ENCODE measurements at places on chromosomes 16 and 17. TPM values are rescaled to one million over a fixed set of nuclear protein-coding genes. Genes with fewer than 3 reads are reported as not detected.

- DNase-seq = peak; percentile 45
Measured at GRCh38 chr17:63910096-63910495, 962 bp downstream of the CSHL1 start.

DNA sequence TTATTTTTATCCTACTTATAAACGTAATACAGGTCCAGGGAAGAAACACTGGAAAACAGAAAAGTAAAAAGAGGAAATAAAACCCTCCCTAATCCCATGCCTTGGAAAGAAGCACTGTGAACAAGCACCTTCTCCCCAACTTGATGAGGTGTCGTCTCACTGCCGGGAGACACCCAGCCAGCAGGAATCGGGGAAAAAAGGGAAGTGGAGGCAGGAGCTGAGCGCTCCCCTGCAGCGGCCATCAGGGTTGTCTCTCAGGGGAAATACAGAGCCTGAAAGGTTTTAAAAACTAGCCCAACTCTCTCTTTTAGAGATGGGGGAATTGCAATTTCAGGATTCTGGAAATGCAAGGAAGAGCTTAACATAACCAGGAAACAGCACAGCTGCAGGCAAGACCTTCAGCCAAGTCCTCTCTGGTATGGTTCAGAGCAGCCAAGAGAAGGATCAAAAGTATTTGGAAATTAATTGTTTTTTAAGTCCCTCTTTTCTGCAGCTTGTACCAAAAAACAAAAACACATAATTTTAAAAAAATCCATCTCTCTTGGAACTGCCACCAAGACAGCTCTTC lies 96.3 kb upstream of the RCVRN start:
- no peak for DNase-seq

Gene KRTAP4-1
- total RNA-seq = not detected

DNA sequence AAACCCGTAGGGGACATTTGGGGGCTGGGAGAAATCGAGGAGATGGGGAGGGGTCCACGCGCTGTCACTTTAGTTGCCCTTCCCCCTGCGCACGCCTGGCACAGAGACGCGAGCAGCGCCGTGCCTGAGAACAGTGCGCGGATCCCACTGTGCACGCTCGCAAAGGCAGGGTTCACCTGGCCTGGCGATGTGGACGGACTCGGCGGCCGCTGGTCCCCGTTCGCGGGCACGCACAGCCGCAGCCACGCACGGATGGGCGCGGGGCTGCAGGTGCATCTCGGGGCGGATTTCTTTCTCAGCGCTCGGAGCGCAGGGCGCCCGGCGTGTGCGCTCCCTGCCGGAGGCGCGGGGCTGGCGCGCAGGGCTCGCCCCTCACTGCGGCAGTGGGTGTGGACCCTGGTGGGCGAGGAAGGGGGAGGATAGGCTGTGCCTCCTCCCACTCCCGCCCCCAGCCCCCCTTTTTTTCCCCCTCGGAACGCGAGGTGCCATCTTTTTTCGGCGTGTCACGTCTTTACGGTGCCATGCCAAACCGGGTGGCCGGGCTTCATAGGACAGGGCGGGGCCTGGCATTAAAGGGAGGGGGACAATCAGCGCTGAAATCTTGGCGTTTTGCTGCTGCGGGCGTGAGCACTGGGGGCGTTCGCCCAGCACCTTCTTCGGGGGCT lies 1.1 kb downstream of the MAPT start:
- no peak for DNase-seq

Gene ZNF747
- 12.7 TPM for total RNA-seq

Gene SMIM36
- total RNA-seq = not detected

DNA sequence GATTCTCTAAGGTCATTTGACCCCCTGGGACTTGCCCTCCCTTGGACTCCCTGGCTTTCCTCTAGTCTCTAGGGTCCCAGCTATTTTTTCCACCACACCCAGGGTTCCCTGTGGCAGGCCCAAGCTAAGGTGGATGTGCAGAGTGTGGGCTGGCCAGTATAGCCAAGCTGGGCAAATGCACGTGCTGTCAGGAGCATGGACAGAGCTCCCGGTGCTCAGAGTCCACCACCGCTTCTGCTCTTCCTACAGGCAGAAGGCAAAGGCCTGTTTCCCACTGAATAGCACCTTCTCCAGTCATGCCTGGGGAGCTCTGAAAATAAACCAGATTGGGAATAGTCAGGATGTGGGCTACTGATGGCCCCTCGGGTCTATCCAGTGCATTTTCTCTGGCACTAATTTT lies 53.3 kb downstream of the GNAO1 start:
- no peak for DNase-seq

Gene FOXN1
- not detected for total RNA-seq

DNA sequence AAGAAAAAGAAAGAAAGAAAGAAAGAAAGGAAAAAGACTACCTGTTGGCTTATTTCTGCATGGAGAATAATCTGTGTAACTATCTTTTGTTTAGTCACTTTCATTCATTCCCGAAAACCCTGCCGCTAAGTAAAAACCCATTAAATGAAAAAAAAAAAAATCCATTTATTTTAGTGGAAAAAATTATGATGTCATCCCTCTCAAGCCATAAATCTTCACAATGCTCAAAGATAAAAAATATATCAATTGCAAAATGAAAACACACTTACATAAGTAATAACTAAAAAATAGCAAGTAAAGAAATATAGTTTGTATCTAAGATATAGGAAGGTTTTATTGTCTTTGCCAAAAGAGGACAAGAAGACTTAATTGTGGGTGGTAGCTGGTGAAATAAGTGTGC lies 46.5 kb upstream of the CPPED1 start:
- DNase-seq = no peak

Gene TLE7
- not detected for total RNA-seq

- no peak for DNase-seq
Measured at GRCh38 chr17:48241131-48241591, 133.6 kb downstream of the SNX11 start.

- DNase-seq = no peak
Measured at GRCh38 chr16:75860326-75861053, 134.2 kb upstream of the CPHXL start.

DNA sequence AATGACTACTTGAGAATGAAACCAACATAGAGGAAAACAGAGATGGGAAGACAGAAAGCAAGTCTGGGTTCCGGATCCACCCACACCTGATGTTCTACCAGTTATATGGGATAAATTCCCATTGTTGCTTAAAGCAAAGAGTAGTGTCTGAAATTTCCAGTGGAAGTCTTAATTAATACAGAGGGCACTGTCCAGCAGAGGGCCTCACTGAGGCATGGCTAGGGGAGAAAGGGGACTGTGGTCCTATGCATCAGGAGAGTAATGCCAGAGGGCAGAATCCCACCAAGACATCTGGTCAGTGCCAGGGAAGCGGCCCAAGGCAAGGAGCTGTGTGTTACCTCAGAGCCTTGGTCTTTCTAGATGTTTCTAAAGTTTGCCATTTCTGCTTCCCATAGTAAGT lies 7.5 kb upstream of the UMOD start:
- DNase-seq = no peak

DNA sequence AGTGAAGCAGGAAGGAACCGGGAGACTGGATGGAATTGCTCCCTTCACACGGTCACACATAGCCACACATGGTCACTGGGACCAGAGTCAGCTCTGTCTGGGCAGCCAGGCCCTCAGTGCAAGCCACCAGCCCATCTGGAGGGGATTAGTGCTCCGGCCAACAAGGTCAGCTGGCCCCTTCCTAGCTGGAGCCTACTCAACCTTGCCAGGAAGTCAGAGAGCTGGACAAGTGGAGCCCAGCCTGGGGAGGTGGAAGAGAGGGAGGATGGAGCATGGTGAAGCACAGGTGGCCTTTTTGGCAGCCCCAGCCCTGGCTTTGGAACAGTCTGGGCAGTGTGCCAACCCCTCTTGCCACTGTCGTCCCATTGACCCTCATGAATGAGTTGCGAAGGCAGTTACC lies 3.7 kb upstream of the CACNA1G start:
- DNase-seq = no peak

GRCh38 chr17:74099442-74100340 lies 103.8 kb upstream of the RPL38 start:
- DNase-seq = no peak

Gene DCAF7
- 60.6 TPM for total RNA-seq

GRCh38 chr17:4944554-4945175 lies 3.7 kb downstream of the PFN1 start:
- DNase-seq = no peak

DNA sequence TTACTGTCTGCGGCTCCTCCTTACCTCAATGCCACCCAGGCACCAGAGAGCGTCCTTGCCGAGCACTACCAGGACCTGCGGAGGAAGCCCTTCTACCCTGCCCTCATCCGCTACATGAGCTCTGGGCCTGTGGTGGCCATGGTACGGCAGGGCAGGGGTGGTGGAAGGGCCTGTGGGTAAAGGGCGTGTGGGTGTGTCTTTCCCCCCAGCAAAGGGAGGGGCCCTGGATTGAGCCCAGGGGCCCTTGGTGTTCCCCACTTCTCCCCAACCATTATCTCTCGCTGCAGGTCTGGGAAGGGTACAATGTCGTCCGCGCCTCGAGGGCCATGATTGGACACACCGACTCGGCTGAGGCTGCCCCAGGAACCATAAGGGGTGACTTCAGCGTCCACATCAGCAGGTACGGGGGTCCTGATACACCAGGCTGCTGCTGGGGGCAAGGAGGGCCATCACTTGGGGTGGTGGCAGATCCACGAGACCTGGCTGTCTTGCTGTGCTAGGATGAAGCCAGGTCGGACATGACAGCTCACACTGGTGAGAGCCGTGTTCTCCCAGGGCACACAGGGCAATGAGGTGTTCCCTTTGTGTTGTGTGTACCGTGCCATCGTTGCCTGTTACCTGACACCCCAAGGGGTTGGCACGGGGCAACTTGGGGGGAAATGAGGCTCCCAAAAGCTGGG lies 2.2 kb upstream of the DECR2 start:
- DNase-seq = no peak

GRCh38 chr16:1781758-1782407 lies 488 bp downstream of the SPSB3 start:
- DNase-seq = no peak

Gene KRT9
- not detected for total RNA-seq

DNA sequence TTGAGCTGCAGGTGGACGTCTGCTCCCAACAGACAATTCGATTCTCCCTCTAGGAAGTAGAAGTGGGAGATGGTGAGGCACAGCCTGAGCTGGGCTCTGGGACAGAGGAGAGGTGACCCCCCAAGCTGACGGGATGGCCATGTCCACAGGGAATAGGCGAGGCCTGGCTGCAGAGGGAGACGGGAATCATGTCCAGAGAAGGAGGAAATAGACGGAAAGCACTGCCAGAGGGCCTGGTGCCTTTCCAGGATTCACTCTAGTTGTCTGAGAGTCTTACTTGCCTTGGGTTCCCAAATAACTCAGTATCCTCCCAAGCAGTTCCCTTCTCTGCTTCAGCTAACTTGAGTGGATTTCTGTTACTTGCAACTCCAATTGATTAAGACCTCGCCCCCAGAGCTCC lies 4.3 kb upstream of the CRISPLD2 start:
- no peak for DNase-seq

DNA sequence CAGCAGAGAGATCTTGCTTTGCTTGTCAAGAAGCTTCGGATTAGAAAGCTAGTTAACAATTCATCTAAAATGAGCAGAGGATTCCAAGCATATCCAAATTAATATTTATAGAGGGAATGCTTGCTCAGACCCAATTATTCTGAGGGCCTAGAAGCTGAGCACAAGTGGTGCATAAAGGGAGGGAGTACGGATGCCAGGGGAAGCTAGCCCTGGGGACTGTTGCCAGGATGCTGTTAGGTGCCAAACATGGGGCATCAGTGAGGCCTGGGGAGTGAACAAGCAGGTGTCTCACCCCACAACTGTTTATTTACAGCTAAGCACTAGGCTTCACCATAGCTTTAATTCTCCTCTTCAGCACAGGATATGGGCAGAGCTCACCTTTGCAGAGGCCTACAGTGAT lies 684.1 kb upstream of the C16orf82 start:
- no peak for DNase-seq

GRCh38 chr16:17105239-17105797 lies 365.4 kb downstream of the XYLT1 start:
- no peak for DNase-seq

DNA sequence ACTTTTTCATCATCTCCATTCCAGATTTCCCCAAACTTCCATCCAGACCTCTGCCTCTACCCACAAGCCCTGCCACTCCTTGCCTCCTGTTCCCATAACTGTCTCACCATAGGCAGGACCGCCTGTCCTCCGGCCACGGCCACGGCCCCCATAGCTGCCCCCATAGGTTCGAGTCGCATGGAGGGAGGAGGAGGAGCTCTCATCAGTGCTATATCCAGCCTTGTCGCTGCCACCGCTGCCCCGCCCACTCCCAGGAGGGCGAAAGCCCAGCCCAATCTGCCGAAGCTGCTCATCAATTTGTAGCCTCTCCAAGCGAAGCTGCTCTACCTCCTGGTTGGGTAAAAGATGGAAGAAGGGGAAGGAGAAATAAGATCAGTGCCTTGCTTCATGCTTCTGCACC lies 3.4 kb upstream of the SOX15 start:
- DNase-seq = no peak

- no peak for DNase-seq
Measured at GRCh38 chr17:36859003-36859300, 78.3 kb upstream of the LHX1 start.

- peak; percentile 91 for DNase-seq
Measured at GRCh38 chr17:50638966-50639713, 4.5 kb downstream of the ABCC3 start.

GRCh38 chr17:4236456-4236855 lies 27.3 kb downstream of the ANKFY1 start:
- DNase-seq = no peak

Gene CDRT15L2
- total RNA-seq = not detected

- no peak for DNase-seq
Measured at GRCh38 chr17:41813152-41813680, 412 bp downstream of the FKBP10 start.

Gene CCNF
- 1.8 TPM for total RNA-seq

Gene KRT35
- 0.18 TPM for total RNA-seq

Gene CDK5RAP3
- total RNA-seq = 187 TPM

Gene CA4
- 13.6 TPM for total RNA-seq

GRCh38 chr17:12256380-12256995 lies 235.8 kb downstream of the MAP2K4 start:
- DNase-seq = peak; percentile 61

Gene TMEM100
- 13.5 TPM for total RNA-seq

GRCh38 chr16:69260506-69260905 lies 50.6 kb upstream of the VPS4A start:
- DNase-seq = no peak

DNA sequence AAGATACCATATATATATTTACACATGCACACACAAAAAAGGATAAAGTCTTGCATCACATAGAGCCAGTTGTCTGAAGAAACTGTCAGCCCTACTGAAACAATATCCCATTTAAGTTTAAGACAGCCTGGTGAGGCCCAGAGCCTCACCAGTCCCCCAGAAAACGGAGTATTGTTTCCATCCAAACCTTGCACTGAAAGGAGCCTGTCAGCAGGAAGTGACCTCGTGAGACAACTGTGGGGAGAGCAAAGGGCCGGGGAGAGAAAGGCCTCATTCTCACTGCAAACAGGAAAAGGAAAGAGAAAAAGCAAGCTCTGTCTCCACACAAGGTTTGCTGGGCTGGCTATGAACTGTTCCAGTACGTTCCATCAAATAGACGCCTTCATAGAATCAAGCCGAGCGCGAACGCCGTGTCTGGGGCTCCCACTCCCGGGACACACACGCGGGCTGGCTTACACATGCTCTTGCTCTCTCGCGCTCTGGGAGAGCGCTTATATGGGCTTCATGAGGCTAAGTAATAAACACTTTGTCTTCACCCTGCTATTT lies 44.4 kb upstream of the ZFHX3 start:
- no peak for DNase-seq

All from sciatic nerve (tissue), 2 donors.